Lung (tissue), 17 donors: ENCODE measurements at places on chromosomes 3 and 15. TPM values are rescaled to one million over a fixed set of nuclear protein-coding genes. Genes with fewer than 3 reads are reported as not detected.
A peak's percentile ranks its signal among the peaks of the same experiment; 100 is the strongest.

GRCh38 chr3:50297896-50298725 lies 1.1 kb downstream of the HYAL3 start:
- no peak for DNase-seq

Gene CCDC54
- not detected for polyA plus RNA-seq

Gene ARGFX
- not detected for polyA plus RNA-seq

Gene GAP43
- polyA plus RNA-seq, result 0.06 TPM

- DNase-seq, result no peak
These were observed 78.6 kb downstream of the VGLL4 start for GRCh38 chr3:11565072-11565471.

- no peak for DNase-seq
These were observed 12.5 kb downstream of the DOCK3 start for GRCh38 chr3:50687127-50687751.

Gene ACKR4
- 5.8 TPM for polyA plus RNA-seq

DNA sequence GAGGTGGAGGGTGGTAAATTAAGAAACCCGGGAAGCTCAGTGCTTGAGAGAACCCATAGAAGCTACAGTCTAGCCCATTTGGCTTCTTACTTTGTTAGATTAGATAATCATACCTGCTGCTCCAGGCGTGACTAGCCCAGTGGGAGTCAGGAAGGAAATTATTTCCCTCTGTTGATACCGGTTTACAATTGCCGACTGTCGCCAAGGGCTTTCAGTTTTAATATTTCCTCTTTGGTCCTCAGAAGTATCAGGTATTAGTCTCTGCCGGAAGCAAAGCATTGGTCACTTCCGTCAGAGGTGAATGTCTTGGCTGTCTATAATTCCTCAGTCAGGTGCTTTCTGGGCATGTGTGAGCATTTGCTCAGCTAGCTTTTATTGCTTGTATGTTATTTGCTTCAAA lies 75.2 kb downstream of the LPP start:
- DNase-seq, result no peak

Gene GRAMD1C
- 4.4 TPM for polyA plus RNA-seq

GRCh38 chr15:75063338-75063737 lies 39.9 kb downstream of the PPCDC start:
- no peak for DNase-seq

DNA sequence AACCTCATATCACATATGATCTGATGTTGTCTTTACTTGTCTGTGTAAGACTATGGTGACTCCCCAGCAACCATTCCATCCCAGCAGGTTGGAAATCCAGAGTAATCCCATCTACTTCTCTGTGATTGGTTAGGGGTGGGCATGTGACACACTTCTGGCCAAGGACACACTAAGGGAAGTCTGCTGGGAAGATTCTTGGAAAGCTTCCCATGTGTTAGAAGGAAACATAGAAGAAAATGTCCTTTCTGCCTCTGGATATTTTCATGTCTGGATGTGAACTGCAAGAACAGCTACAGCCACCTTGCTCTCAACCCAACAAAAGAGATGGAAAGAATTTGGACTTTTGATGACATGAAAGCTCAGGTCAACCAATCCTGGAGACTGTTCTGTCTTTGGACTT lies 2.6 kb upstream of the UBE2Q2 start:
- DNase-seq, result peak; percentile 35

- no peak for DNase-seq
These were observed 540.7 kb upstream of the KCNMB2 start for GRCh38 chr3:177995381-177996085.

Gene HGD
- 2.4 TPM for polyA plus RNA-seq

Gene DNAH12
- polyA plus RNA-seq, result 8.0 TPM

GRCh38 chr15:66955871-66956585 lies 109.4 kb upstream of the SMAD3 start:
- no peak for DNase-seq

GRCh38 chr15:39785841-39786240 lies 3.2 kb upstream of the FSIP1 start:
- no peak for DNase-seq

Gene SERPINI1
- 5.7 TPM for polyA plus RNA-seq

Gene ZBED2
- polyA plus RNA-seq, result 3.4 TPM

DNA sequence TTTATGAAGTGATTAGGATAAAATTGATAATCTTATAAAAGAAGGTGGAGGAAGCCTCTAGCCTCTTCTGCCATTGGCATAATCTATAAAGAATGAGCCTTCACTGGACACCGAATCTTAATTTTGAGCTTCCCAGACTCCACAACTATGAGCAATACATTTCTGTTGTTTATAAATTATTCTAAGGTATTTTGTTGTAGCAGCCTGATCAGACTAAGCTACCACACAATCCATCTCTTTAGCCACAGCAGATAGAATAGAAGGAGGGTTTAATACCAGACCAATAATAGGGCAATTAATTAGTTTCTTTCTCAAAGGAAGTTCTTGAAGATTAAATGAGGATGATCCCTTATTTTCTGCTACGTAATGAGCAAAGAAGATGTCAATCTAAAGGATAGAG lies 33.3 kb downstream of the SUCNR1 start:
- DNase-seq, result no peak

GRCh38 chr3:134348524-134348923 lies 25.7 kb downstream of the AMOTL2 start:
- DNase-seq, result no peak

DNA sequence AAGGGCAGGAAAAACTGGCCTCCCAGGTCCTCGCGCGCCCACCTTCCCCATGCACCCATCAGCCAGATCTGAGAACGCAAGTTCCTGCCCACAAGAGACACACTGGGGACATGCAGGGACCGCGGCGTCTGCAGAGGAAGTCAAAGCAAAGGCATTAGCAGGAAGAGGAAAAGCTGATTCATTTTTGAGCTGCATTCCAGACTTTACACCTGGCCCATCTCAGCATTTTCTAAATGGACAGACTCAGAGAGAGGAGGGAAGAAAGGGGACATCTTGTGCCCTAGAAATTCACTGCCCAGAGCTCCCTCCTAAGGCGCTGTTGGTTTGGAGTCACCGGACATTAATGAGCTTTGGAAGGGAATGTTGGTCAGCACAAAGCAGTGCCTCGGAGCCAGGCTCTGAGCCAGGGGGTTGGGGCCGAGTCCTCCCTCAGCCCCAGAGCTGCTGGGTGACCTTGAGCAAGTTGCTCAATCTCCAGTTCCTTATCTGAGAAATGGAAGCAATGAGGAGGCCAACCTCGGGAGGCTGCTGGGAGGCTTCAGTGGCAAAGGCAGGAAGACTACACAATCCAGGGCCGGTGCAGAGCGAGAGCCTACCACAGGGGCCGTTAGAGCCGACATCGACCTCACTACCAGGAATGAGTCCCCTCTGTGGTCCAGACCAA lies 150.5 kb upstream of the IQSEC1 start:
- DNase-seq, result no peak

DNA sequence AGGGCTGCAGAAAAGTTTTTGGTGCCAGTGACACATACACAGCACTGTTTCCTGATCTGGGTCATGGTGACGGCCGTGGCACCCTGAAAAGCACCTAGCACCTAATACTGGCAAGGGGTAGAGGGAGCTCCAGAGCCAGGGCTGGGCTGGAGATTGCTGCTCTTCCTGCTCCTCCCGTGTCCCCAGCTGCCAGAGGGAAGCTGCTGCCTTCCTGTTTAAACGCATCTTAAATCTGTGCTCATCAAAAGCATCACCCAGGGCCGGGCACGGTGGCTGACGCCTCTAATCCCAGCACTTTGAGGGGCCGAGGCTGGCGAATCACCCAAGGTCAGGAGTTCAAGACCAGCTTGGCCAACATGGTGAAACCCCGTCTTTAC lies 156.7 kb upstream of the MEF2A start:
- DNase-seq, result peak; percentile 50

Gene HTR3E
- not detected for polyA plus RNA-seq
